Activated CD4-positive, alpha-beta T cell treated with anti-CD3 and anti-CD28 coated beads, Interleukin-2, Interleukin-4, amounts not matched to agents 100 ng/mL and 50 ng/mL, durations not matched to agents 16 hours and 8 hours (primary cell): ENCODE measurements at places on chromosomes 2 and 18.

- no peak for DNase-seq
These were observed 677.2 kb downstream of the CCDC85A start for GRCh38 chr2:56860991-56861390.

DNA sequence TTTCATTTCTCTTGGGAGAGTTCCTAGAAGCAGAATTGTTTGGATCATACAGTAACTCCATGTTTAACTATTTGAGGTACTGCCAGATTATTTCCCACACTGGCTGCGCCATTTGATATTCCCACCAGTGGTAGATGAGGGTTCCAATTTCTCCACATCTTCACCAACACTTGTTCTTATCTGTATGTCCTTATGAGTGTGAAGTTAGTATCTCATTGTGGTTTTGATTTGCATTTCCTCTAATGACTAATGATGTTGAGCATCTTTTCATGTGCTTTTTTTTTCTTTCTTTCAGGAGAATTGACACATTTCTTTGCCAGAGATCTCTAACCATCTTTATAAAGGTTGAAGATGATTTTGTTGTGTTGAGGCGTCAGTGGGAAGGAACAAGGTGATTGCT is 4.1 kb upstream of the MGAT5 start:
- DNase-seq, result peak; percentile 49

DNA sequence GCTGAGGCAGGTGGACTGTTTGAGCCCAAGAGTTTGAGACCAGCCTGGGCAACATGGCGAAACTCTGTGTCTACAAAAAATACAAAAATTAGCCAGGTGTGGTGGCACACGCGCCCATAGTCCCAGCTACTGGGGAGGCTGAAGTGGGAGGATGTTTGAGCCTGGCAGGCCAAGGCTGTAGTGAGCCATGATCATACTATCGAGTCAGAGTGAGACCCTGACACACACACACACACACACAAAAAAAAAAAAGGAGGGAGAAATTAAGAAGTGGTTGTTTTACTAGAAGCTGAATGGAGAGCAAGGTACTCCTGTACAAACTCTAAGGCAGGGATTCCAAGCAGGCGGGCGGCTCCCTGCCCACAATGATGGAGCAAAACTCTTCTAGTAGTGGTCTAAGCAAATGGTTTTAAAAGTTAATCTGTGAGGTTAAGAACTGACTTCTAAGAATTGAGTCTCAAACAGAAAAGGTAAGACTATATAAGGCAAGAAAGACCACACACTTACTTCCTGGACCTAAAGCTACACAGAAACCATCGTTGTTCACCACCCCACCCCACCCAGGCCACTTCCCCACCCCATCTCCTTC is 2.6 kb downstream of the ANKRD44 start:
- peak; percentile 74 for DNase-seq

- no peak for DNase-seq
These were observed 130.6 kb upstream of the CDH7 start for GRCh38 chr18:65620076-65620696.

- no peak for DNase-seq
These were observed 345.1 kb downstream of the CYP26B1 start for GRCh38 chr2:71802556-71802955.

DNA sequence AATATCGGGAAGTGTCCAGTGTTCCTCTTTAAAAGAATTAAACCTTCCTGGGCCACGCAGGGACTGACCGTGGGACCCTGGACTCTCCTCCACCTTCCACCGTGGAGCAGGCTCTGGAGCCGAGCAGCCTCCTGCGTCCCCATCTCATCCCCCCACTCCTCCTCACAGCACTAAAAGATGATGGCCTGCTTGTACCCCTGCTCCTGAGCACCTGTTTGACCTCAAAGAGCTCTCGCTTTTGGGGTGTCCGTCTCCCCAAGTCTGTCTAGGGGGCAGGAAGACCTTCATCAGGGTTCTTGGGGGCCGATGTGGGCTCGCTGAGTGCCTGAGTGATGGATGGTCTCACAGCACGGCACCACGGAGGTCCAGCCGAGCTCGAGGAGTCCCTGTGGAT is 1.2 kb upstream of the SDC1 start:
- no peak for DNase-seq

DNA sequence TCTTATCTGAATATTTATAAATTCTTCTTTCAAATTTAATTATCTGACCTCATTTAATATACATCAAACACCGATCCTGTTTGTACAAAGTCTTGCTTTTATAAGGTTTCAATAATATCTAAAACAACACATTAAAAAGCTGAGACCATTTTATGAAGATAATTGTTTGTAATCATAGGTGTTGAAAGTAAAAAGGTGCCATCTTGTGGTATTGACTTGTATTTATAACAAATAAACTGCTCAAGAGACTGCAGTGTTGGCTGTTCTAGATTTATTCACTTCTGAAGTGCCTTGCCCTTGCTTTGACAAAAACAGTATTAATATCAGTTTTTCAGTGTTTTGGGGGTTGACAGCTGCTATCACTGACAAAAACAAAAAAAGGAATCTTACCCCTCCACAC is 286.8 kb upstream of the HNMT start:
- DNase-seq, result no peak

- DNase-seq, result no peak
These were observed 17.5 kb downstream of the POLR1A start for GRCh38 chr2:86087936-86088850.
